ENCODE measurements at places on chromosomes 11 and 22. TPM values are rescaled to one million over a fixed set of nuclear protein-coding genes. Genes with fewer than 3 reads are reported as not detected.

DNA sequence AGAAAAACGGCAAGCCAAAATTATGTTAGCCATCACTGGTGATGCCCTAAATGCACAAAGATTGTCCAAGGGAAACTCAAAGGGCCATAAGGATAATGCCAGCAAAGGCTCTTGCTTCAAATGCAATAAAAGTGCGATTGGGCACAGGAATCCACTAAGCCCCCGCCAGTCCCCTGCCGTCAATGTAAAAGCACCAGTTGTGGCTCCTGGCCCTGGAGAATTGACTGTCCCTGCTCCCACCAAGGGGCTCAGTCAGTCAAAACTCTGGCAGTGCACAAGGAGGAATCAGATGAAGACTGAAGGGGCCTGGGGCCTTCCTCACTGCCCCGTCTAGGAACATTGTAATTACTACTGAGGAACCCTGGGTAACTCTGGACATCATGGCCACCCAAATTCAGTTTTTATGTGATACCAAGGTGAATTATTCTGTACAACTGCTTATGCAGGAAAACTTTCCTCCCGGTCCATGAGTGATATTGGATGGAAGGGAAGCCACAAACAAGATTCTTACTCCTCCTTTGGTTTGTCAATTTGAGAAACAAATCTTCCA is 85.6 kb downstream of the PIWIL4 start:
- DNase-seq, result no peak

OR4A16 gene
- total RNA-seq, result not detected

GRCh38 chr11:78649361-78650215 is 74.9 kb upstream of the NARS2 start:
- DNase-seq, result no peak

TRIM49C gene
- total RNA-seq, result not detected

- DNase-seq, result no peak
Measured at GRCh38 chr11:117197516-117198456, 1.4 kb upstream of the TAGLN start.

ZP1 gene
- total RNA-seq, result not detected

DNA sequence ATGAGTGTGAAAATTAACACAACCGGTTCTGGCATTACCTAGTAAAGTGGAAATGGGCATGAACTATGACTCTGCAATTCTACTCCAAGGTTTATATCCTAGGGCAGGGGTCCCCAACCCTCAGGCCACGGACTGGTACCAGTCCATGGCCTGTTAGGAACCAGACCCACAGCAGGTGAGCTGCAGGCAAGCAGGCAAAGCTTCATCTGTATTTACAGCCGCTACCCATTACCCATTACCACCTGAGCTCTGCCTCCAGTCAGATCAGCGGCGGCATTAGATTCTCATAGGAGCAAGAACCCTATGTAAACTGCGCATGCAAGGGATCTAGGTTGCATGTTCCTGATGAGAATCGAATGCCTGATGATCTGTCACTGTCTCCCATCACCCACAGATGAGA is 49.8 kb downstream of the MORC2 start:
- DNase-seq, result no peak

All from activated CD4-positive, alpha-beta memory T cell treated with anti-CD3 and anti-CD28 coated beads for 36 hours (primary cell).